ENCODE measurements at places on chromosomes 3 and 15. TPM values are rescaled to one million over a fixed set of nuclear protein-coding genes. Genes with fewer than 3 reads are reported as not detected.

- DNase-seq, result no peak
- H3K4me1 ChIP-seq, result no peaks in the 10 kb centered on the region
- H3K27ac ChIP-seq, result no peak overlapping the region
- H3K27me3 ChIP-seq, result no peaks in the 10 kb centered on the region
- no peaks in the 10 kb centered on the region for H3K36me3 ChIP-seq
Observed at GRCh38 chr3:35409991-35410390, 229.3 kb upstream of the ARPP21 start.

DNA sequence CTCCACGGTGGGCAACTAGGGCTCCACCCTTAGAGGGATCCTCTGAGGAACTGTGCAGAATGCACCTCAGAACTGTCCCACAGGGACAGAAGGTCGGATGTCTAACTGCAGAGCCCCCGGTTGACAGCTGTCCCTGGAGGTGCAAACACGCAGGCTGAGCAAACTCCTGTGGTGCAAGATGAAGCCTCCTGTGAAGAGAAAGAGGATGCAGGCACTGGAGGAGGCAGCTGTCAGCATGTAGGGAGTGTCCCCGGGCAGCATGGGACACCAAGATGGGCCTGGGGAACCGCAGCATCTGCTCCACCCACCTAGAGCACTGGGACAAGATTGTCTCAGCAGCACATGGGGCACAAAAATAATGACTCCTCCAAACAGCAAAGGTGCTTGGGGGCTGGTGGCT is 258.9 kb downstream of the ABHD5 start:
- DNase-seq, result no peak
- H3K4me1 ChIP-seq, result no peaks in the 10 kb centered on the region
- H3K27ac ChIP-seq, result no peak overlapping the region

GRCh38 chr15:62706317-62706716 is 336.2 kb upstream of the TPM1 start:
- H3K4me1 ChIP-seq, result no peaks in the 10 kb centered on the region
- H3K27ac ChIP-seq, result no peak overlapping the region
- H3K4me3 ChIP-seq, result no peak overlapping the region
- no peak for DNase-seq

DNA sequence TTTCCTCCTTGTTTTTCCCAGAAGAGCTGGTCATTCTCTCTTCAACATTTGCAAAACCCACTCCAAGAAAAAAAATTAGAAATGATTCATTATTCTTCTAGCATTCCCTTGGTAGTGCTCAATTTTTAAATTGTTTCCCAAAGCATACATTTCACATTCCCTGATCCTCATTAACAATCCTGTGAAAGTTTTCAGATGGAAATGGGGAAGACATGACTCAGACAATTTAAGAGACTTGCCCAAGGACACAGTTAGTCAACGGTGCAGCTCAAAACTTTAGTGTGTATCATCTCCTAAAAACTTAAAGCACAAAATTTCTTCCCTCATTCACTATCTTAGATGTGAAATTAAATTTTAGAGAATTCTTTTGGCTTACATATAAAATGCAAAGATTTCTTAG is 17.1 kb upstream of the ABI3BP start:
- DNase-seq, result no peak
- H3K4me1 ChIP-seq, result no peaks in the 10 kb centered on the region
- peaks cover 13% of the 10 kb centered on the region for H3K36me3 ChIP-seq

- peaks cover 5% of the 10 kb centered on the region for H3K4me1 ChIP-seq
- H3K36me3 ChIP-seq, result no peaks in the 10 kb centered on the region
- no peaks in the 10 kb centered on the region for H3K27me3 ChIP-seq
- no peak overlapping the region for H3K27ac ChIP-seq
Observed at GRCh38 chr15:87213626-87214025, 1042.9 kb downstream of the NTRK3 start.

LRRIQ4 gene
- total RNA-seq, result 0.26 TPM

DNA sequence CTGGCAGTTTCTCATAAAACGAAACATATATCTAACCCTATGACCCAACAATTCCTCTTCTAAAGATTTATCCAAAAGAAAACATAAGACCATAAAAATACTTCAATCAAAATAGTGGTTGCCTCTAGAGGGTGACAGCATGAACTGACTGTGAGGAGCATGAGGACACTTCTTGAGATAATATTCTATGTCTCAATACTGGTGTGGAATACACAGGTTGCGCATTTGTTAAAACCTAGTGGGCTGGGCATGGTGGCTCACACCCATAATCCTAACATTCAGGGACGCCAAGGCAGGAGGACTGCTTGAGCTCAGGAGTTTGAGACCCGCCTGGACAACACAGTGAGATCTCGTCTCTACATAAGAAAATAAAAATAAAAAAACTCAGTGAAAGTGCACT is 57.3 kb downstream of the HERC1 start:
- H3K27ac ChIP-seq, result no peak overlapping the region
- no peaks in the 10 kb centered on the region for H3K27me3 ChIP-seq
- peaks cover 21% of the 10 kb centered on the region for H3K36me3 ChIP-seq
